ENCODE measurements at places on chromosomes 3 and 15. TPM values are rescaled to one million over a fixed set of nuclear protein-coding genes. Genes with fewer than 3 reads are reported as not detected.

Gene LRRIQ4
- not detected for total RNA-seq

DNA sequence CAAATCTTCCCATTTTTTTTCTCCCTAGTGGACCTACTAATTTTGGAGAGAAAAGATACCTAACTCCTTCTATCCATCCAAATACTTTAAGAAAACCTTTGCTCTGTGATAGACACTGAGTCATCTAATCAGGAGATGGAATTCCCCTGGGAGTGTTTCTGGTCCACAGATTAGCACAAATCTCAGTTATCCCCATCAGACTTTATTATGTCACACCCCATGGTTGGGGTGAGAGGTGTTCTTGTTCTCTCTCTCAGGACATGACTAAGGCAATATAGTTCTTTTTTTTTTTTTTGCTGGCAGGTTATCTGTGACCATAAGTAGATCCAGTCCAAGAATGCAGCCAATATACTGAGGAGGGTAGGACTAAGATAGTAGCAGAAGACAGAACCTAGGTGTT is 15.8 kb downstream of the SLC9A9 start:
- H3K27ac ChIP-seq = no peak overlapping the region
- DNase-seq = peak; percentile 20
- H3K27me3 ChIP-seq = no peaks in the 10 kb centered on the region
- H3K4me3 ChIP-seq = no peak overlapping the region
- H3K36me3 ChIP-seq = no peaks in the 10 kb centered on the region

DNA sequence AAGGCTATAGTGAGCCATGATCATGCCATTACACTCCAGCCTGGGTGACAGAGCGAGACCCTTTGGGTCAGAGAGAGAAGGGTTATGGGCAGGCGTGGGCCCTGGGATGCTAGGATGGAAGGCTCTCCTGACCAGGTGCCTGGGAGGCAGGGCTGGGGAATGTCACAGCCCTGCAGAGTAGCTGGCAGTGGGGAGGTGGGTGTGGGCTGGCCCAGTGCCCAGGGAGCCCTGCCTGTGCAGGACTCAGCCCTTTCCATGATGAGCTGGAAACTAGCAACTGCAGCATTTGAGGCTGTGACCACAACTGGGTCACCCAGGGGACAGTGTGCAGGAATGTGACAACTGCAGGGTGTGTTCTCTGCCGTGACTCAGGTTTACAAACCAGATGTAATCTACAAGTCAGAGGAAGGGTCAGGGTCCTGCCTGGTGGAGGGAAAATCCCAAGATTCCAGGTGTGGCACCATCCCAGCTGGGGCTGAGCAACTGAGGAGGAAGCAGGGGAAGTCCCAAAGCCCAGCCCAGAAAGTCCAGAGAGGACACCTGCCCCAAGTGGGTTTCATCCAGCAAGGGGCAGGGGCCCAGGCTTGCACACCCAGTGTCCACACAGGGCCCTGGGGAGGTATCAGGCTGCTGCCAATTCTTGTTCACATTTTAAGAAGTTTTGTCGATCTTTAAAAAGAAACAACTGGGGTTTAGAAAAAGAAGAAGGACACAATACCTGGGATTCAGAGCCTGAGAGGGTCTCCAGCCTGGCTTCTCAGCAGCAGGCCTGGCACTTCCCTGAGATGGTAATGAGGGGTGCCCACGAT is 45.5 kb downstream of the SLC28A1 start:
- no peaks in the 10 kb centered on the region for H3K36me3 ChIP-seq
- peaks cover 20% of the 10 kb centered on the region for H3K4me1 ChIP-seq
- H3K4me3 ChIP-seq = no peak overlapping the region
- no peak overlapping the region for H3K27ac ChIP-seq
- H3K27me3 ChIP-seq = no peaks in the 10 kb centered on the region

DNA sequence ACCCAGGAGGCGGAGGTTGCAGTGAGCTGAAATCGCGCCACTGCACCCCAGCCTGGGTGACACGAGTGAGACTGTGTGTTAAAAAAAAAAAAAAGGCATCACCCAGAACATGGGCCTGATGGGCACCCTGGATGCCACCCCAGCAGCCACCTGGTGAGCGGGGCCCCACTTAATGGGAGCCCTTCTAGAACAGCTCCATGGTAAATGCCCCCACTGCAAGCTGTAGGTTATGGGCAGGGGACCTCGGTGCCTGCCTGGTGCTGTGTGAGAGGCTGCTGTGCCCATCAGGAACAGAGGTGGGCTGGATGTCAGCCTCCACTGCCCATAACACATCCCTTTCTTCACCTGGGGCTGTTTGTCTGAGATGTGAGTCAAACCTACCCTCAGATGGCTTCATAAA is 156.2 kb upstream of the MEF2A start:
- no peak overlapping the region for H3K4me3 ChIP-seq
- H3K27ac ChIP-seq = no peak overlapping the region
- no peaks in the 10 kb centered on the region for H3K27me3 ChIP-seq

GRCh38 chr15:64515196-64515595 is 54.8 kb downstream of the ZNF609 start:
- H3K27me3 ChIP-seq = no peaks in the 10 kb centered on the region
- no peak for DNase-seq
- H3K27ac ChIP-seq = no peak overlapping the region
- peaks cover 14% of the 10 kb centered on the region for H3K36me3 ChIP-seq

GRCh38 chr15:70046679-70047369 is 50.9 kb downstream of the TLE3 start:
- peaks cover 30% of the 10 kb centered on the region for H3K36me3 ChIP-seq
- DNase-seq = no peak
- no peaks in the 10 kb centered on the region for H3K4me1 ChIP-seq
- peaks cover 24% of the 10 kb centered on the region for H3K27me3 ChIP-seq
- no peak overlapping the region for H3K4me3 ChIP-seq

GRCh38 chr15:78751602-78751979 is 59.7 kb downstream of the ADAMTS7 start:
- no peaks in the 10 kb centered on the region for H3K36me3 ChIP-seq
- peaks cover 13% of the 10 kb centered on the region for H3K4me1 ChIP-seq
- no peak for DNase-seq
- H3K27ac ChIP-seq = no peak overlapping the region
- no peaks in the 10 kb centered on the region for H3K27me3 ChIP-seq
- no peak overlapping the region for H3K4me3 ChIP-seq

- H3K36me3 ChIP-seq = no peaks in the 10 kb centered on the region
- no peaks in the 10 kb centered on the region for H3K27me3 ChIP-seq
- H3K4me3 ChIP-seq = no peak overlapping the region
These were observed 548.4 kb downstream of the EDEM1 start for GRCh38 chr3:5735896-5736295.

- H3K4me3 ChIP-seq = no peak overlapping the region
- DNase-seq = peak; percentile 48
- H3K4me1 ChIP-seq = peaks cover 59% of the 10 kb centered on the region
These were observed 616.0 kb upstream of the TBL1XR1 start for GRCh38 chr3:177813322-177813721.

Measured in MCF 10A (cell line).